Hippocampal formation (tissue), 2 donors: ENCODE measurements at places on chromosomes 5 and 9.

DNA sequence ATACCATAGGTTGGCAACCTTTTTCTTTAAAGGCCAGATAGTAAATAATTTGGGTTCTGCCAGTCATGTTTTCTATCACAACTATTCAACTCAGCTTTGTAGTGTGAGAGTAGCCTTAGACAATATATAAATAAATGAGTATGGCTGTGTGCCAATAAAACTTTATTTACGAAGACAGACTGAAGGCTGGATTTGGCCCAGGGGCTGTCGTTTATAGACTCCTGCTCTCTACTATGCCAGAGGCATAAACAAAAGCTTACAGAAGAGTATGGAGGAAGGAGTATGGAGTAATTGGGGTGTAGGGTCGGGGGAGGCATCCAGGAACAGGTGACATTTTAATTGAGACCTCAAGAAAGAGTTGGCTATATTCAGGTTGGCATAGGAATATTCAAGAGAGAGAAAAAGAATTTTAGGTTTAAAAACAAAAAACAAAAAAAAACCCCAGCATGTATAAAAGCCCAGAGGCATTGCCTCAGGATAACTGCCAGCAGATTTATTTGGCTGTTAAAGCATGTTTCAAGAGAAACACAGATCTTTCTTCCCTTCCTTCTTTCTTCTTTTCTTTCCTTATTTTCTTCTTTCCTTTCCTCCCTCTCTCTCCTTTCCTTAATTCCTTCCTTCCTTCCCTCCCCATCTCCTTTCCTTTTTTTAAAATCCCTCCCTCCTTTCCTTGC is 39.9 kb downstream of the SLIT3 start:
- no peak for DNase-seq

DNA sequence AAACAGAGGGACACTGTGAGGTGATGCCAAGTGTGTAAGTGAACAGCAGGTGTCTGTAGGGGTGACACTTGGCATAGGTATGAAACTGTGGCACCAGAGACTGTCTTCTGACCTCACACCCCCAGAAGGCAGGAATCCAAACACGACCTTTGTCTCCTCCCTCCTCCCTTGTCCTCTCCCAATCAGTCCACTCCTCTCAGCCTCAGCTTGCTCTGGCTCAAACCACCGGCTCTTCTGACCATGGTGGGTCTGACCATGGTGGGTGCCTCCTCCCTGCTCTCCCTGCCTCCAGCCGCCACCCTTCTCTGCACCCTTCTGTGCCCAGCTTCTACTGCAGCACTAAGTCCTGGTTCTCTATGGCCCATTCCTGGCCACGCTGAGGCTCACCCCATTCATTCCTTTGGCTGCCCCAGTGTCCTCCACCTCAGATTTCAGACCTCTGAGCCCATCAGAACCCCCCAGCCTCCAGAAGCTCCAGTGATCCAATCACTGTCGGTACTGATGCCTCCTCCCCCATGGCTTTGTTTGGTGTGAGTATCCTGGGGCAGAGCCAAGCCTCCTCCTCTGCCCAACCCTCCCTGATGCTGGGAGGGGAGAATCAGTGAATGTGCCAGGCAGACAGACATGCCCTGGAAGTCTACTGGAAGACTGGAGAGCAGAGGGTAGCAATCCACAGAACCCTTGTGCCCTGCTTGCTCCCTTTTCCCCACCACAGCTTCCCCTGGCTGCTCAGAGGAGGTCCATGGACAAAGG is 1.7 kb upstream of the ARID3C start:
- no peak for DNase-seq

DNA sequence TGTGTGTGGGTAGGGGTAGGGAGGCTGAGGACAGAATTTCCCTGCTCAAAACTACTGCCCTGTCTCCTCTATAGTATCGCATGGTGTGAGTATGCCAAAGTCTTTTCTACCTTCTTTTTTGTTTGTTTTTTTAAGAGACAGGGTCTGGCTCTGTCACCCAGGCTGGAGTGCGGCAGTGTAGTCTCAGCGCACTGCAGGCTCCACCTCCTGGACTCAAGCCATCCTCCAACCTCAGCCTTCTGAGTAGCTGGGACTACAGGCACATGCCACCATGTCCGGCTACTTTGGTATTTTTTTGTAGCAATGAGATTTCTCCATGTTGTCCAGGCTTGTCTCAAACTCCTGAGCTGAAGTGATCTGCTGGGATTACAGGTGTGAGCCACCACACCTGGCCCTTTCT is 2.5 kb downstream of the SRP19 start:
- DNase-seq = no peak

- no peak for DNase-seq
Measured at GRCh38 chr9:130961511-130962300, 22.7 kb upstream of the FIBCD1 start.

GRCh38 chr9:1198085-1198484 is 147.9 kb downstream of the DMRT2 start:
- DNase-seq = no peak

DNA sequence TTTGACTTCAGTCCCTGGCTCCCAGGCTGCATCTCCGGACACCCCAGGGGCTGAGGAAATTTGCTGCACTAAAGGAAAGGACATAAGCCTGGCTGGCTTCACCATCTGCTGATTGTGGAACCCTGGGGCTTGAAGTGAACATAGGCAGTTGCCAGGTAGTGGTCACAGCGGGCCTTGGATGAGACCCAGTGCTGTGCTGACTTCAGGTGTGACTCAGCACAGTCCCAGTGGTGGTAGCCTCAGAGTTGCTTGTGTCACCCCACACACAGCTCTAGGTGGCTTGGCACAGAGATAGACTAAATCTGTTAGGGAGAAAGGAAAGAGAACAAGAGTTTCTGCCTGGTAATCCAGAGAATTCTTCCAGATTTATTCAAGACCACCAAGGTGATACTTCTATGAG is 36.1 kb upstream of the RUSC2 start:
- DNase-seq = no peak

DNA sequence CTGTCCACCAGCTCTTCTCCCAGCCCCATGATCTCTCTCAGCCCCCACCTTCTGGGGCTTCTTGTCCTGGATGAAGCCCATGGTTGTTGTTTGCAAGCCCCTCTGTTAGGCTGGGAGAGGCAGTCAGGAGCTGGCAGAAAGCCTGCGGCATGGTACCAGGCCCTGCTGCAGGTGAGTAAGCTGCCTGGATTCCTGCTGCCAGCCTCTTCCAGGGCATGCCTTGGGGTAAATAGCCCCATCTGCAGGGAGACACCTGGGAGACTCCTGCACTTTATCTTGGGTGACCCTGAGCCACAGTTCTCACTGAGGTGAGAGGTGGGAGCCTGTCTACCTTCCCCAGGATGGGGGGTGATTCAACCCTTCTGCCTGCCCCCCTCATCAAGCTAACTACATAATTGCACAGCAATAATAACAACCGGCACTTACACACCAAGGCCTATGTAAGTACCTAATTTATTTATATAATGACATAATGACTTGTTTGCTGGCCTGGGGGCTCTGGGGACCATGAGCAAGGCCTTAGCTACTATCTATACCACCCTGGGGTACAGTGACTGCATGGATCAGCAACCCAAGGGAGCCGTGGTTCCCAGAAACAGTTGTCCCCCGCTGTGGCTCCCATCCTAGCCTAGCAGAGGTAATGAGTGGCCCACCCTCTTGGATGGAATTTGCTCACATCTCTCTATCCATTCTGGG is 116.0 kb downstream of the PSD2 start:
- no peak for DNase-seq

DNA sequence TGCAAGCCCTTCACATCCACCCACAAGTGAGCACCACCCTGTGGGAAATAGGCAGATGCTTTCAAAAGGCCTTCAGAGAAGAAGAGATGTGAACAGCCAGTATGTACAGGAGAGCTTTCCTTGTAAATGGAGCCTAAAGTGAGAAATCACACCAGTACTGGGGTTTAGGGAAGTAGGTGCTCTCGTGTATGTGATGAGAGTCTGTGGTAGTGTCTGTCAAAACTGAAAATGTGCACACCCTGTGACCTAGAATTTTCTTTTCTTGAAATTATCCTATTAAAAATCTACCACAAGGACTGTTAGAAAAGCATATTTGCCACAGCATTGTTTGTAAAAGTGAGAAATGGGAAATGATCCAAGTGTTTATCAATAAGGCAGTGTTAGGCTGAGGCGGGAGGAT is 16.6 kb downstream of the OTULINL start:
- DNase-seq = no peak

DNA sequence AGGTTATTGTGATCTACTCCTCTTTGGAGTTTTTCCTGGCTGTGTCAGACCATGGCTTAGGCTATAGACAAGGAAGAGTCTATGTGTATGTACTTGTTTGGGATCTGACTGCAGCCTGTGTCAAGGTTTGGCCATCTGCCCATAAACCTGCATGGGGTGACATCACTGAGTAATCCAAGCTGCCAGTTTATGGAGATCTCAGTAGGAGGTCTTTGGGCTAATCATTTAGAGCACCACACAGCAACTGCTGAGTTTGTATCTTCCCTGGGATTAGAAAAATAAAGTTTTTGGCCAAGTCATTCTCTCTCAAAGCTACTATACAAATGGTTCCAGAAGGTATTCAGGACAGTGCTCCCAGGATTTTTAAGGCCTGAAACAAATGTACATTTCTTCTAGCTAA is 65.5 kb upstream of the HSPB3 start:
- no peak for DNase-seq

GRCh38 chr9:81653240-81653639 is 36.1 kb downstream of the TLE1 start:
- no peak for DNase-seq

GRCh38 chr5:157681048-157681447 is 9.7 kb downstream of the C5orf52 start:
- DNase-seq = no peak

- DNase-seq = no peak
Measured at GRCh38 chr9:121838746-121839669, 187.6 kb downstream of the DAB2IP start.

- no peak for DNase-seq
Measured at GRCh38 chr9:83508067-83508466, 30.1 kb downstream of the FRMD3 start.

DNA sequence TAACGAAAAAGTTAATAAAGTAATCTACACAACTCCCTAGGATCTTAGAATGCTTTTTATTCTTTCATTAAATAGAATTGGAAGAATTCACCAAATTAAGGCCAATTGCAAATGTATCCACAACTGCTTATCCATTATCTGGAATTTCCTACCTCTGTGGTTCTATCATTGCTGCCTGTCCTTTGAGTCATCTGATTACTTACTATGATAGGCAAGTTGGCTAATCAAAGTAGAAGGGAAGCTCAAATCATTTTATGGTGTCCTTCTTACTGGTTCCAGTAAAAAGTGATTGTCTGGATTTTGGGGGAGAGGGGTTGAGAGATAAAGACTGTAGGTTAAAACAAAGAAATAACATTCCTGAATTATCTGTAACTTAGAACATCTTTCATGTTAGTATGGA is 161.4 kb upstream of the GNA14 start:
- DNase-seq = no peak

- DNase-seq = no peak
Measured at GRCh38 chr9:107782381-107782780, 292.8 kb upstream of the KLF4 start.

- no peak for DNase-seq
Measured at GRCh38 chr9:76571288-76571687, 112.3 kb downstream of the GCNT1 start.

DNA sequence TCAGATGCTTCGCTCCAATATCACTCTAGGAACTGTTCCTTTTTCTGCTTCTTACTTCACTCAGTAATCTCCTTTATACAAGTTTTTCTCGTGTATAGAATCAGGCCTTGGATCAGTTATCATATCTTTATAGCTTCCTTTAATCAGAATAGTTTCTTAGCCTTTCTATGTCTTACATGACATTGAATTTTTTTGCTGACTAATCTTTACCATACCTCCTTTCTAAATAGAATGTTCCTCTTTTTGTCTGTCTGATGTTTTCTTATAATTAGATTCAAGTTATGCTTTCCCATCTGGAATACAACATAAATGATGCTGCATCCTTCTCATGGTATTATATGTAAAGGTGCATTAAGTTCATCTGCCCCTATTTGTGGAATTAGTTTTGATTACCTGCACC is 40.2 kb upstream of the TYRP1 start:
- DNase-seq = no peak

GRCh38 chr5:137148159-137148558 is 351.0 kb downstream of the SPOCK1 start:
- DNase-seq = no peak

DNA sequence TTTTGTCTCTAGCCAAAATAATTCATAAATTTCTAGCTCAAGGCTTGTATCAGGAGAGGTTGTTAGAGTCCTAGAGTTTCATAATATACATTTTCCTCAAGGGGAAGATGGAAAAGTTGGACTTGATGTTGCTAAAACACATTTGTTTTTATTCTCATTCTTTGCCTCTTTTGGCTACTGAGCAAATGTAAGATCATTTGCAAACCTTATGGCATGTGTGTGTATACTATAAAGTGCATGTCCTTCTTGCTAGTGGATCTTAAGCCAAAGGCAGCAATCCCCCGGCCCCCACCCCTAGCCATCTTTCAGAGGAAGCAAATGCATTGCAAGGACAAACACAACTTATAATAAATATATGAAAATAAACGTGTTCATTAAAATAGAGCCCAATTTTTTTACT is 43.0 kb downstream of the ADAMTSL1 start:
- no peak for DNase-seq

DNA sequence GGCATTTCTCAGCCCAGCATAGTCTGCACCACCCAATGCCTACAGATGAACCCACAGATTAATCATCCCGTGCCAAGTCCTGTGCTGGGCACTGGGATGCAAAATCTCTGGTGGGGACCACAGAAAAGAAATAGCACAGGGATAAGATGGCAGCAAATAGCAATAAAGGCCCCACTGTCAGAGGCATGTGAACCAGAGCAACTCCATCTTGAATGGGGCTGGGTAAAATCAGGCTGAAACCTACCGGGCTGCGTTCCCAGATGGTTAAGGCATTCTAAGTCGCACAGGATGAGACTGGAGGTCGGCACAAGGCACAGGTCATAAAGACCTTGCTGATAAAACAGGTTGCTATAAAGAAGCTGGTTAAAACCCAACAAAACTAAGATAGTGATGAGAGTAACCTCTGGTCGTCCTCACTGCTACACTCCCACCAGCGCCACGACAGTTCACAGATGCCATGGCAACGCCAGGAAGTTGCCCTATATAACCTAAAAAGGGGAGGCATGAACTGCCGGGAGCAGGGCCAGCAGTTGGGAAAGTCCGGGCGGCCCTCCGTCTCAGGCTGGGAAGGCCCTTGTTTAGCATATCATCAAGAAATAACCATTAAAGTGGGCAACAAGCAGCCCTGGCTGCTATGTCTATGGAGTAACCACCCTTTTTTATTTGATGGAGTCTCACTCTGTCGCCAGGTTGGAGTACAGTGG is 65.2 kb downstream of the C9orf50 start:
- no peak for DNase-seq

- DNase-seq = no peak
Measured at GRCh38 chr5:139669662-139670368, 21.7 kb downstream of the CXXC5 start.

DNA sequence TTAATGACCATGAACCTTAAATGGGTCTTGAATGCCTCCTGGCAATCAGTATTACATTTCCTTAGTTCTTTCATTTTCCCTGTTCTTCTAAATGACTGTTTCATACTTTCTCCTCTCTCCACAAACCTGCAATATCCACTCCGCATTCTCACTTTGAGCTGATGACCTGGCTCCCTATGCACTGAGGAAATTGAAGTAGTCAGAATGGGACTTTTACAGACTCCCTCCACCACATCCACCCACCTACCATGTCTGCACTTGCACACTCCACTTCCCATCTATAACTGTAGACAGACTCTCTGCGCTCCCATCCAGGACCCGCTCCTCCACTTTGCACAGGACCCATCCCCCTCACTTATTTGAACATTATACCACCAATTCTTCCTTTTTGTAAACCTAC is 36.2 kb upstream of the GZMA start:
- DNase-seq = no peak

GRCh38 chr5:123454259-123454911 is 31.2 kb upstream of the CEP120 start:
- DNase-seq = no peak
